IMR-90 (cell line): ENCODE measurements at places on chromosomes 3 and 15. TPM values are rescaled to one million over a fixed set of nuclear protein-coding genes. Genes with fewer than 3 reads are reported as not detected.
A peak's percentile ranks its signal among the peaks of the same experiment; 100 is the strongest.

The DPPA4 gene
- total RNA-seq = not detected in 2 replicates

- peak; percentile 72 for DNase-seq
- H3K4me3 ChIP-seq = no peak overlapping the region
- no peak overlapping the region for H3K27ac ChIP-seq
Observed at GRCh38 chr3:109731639-109732473, 394.5 kb upstream of the DPPA4 start.

GRCh38 chr3:100057716-100058575 lies 56.4 kb downstream of the FILIP1L start:
- DNase-seq = no peak
- H3K36me3 ChIP-seq = no peaks in the 10 kb centered on the region
- no peak overlapping the region for H3K4me3 ChIP-seq
- H3K4me1 ChIP-seq = peaks cover 7% of the 10 kb centered on the region
- no peak overlapping the region for H3K27ac ChIP-seq
- no peaks in the 10 kb centered on the region for H3K27me3 ChIP-seq

DNA sequence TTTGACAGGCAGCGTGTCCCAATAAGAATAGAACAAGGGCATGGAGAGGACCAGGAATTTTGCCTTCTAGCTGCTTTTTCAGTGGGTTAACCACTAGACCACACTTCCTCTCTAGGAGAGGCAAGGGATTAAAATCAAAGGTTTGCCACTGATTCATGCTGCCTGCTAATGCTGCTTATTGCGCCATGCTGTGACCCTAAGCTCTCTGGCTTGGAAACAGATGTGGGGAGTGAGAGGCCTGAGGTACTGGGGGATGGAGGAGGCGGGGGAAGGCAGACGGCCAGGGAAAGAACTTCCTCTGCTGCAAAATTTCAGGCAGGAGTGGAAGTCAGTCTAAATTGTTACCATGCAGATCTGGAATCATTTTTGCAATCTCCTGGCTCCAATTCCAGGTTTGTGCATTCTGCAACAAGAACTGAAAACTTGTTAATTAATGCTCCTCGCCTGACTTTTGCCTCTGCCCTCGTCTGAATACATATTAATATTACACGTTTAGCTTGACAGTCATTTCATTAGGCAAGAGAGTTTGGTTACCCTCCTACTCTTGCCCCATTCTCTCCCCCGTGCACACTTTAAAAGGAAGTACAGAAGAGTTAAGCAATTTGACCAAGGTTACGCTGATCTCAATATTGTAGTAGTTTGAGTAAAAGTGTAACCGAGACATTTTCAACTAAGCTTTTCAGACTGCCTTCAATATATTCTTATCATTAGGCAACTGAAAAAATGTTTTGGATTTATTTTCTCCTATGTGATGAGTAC lies 121.7 kb upstream of the SPRED1 start:
- peak overlapping the region; percentile 54; the same call in 1 of the 2 replicates for H3K27ac ChIP-seq
- DNase-seq = peak; percentile 98
- no peaks in the 10 kb centered on the region for H3K36me3 ChIP-seq
- no peaks in the 10 kb centered on the region for H3K27me3 ChIP-seq
- peaks cover 4% of the 10 kb centered on the region for H3K4me1 ChIP-seq

- no peaks in the 10 kb centered on the region for H3K27me3 ChIP-seq
- no peaks in the 10 kb centered on the region for H3K36me3 ChIP-seq
- H3K4me3 ChIP-seq = no peak overlapping the region
- DNase-seq = peak; percentile 90
Observed at GRCh38 chr15:90320062-90320884, 31.8 kb upstream of the ZNF774 start.

GRCh38 chr3:172384836-172385235 lies 63.4 kb downstream of the GHSR start:
- H3K4me1 ChIP-seq = peaks cover 2% of the 10 kb centered on the region; the same call in 1 of the 2 replicates
- no peak overlapping the region for H3K27ac ChIP-seq
